ENCODE measurements at places on chromosomes 3 and 15.

GRCh38 chr15:77012117-77012712 lies 17.3 kb downstream of the PSTPIP1 start:
- no peak for DNase-seq

DNA sequence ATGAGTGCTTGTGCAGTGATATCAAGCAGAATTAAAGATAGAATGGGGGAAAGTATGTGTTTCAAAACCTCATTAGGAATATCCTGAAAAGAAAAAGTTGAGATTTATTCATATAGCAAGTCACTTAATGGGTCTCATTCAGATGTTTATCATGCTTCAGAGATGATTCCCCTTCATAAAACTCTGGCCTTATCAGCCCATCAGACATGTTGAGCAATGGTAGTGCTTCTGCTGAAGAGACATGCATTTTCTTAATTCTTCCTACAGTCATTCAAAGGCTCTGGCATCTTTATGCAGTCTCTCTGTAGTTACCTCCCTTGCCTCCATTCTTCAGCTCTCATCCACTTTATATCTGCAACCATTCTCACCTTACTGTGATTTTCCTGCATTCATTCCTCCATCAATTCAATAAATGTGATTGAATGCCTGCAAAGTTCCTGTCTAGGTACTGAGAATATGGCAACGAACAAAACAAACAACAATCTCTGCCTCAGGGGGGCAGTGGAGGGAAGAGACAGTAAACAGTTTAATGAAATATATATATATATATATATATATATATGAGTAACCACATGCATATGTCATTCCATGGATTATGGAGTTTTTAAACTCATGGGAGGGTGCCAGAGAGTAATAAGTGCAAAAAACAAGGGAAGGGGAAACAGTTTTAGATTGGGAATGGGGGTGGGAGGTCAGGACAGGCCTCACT lies 138.5 kb downstream of the NECTIN3 start:
- no peak for DNase-seq

DNA sequence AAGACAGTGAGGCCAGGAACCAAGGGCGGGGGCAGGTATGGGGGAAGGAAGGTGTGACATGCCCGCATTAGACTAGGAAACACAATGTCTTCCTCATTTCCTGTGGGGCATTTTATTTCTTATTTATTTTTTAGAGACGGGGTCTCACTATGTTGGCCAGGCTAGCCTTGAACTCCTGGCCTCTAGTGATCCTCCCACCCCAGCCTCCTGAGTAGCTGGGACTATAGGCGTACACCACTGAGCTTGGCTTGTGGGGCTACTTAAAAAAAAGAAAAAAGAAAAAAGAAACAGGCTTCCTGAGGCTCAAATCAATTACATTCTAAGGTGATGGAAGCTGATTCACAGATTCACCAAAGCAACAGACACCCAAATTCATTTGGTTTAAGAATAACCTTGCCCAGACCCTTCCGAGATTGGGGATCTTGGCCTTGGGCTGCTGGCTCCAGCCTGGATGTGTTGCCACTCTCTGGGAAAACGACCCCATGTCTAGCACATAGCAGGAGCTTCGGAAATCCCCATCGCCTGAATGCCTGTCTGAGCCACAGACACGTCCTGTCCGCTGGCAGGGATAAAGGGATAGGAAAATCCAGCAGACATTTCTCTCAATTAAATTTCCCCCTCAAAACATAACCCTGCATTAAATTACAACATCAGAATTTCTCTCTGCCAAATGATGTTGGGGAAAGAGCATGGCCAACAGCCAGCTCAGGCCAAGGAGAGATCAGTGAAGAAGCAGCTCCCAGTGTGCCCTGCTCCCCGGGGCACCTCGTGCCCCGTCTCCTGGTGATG lies 13.0 kb downstream of the CPN2 start:
- no peak for DNase-seq

DNA sequence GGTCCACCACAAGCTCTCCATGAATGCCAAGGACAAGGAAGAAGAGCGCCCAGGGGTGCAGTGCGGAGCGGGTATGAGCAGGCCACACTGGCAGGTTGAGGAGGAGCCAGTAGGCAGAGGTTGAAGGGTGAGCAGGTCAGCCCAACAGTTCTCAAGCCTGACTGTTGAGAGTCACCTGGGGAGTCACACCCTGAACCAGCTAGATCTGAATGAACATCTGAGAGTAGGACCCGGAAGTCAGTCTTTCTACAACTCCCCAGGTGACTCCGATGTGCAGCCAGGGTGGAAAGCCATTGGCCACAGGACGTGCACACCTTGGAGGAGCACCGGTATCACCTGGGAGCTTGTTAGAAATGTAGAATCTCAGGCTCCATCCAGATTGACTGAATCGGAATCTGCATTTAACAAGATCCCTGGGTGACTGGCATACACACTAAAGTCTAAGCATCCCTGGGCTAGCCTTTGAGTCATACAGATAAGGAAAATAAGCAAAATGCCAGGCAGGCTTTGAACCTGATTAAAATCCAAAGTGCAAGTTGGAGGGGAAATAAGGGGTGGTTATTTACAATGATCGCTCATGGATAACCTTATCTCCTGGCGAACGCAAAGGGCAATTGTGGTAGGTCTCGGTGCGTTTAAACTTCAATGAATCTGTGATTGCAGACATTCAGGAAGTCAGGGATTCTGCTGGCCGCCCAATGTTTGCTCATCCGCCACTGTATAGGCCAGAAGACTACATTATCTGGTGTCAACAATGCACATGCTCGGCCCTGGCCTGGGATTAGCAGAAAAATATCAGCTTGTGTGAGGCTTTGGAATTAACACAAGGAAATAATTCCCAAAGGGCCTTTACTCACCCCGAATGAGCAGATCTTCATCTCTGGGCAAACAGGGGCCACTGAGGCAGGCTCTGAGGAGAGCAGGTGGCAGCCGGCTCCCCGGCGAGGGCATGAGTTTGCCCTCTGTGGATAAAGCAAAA lies 11.7 kb upstream of the LYZL4 start:
- no peak for DNase-seq

DNA sequence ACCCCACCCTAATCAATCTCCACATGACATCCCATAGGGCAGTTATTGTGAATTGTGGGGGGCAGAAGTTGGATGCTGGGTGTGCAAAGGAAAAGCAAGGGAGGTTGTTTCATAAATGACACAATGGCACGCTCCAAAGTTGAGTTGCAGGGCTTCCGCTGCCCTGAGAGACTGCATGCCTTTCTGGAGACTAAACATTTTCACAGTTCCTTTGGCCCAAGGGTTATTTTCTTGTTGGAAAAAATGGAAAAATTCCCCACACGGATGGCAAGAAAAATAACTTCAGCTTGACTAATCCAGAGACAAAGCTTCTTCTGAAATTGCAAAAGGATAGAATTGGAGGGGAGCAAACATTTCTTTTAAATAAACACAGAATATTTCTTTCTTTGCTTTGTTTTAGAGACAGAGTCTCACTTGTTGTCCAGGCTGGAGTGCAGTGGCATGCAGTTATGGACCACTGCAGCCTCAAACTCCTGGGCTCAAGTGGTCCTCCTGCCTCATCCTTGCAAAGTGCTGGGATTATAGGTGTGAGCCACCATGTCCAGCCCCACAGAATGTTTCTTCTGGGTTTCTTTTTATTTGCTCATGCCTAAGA lies 19.1 kb upstream of the TPM1 start:
- no peak for DNase-seq

DNA sequence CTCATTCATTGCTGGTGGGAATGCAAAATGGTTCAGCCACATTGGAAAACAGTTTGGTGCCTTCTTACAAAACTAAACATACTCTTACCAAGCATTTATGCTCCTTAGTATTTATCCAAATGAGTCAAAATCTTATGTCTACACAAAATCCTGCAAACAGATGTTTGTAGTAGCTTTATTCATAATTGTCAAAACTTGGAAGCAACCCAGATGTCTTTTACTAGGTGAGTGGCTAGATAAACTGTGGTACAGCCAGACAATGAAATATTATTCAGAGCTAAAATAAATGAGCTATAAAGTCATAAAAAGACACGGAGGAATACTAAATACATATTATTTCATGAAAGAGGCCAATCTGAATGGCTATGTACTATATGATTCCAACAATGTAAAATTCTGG lies 709.5 kb downstream of the NSUN3 start:
- no peak for DNase-seq

GRCh38 chr3:127622031-127622430 lies 7.0 kb upstream of the PODXL2 start:
- DNase-seq: no peak

DNA sequence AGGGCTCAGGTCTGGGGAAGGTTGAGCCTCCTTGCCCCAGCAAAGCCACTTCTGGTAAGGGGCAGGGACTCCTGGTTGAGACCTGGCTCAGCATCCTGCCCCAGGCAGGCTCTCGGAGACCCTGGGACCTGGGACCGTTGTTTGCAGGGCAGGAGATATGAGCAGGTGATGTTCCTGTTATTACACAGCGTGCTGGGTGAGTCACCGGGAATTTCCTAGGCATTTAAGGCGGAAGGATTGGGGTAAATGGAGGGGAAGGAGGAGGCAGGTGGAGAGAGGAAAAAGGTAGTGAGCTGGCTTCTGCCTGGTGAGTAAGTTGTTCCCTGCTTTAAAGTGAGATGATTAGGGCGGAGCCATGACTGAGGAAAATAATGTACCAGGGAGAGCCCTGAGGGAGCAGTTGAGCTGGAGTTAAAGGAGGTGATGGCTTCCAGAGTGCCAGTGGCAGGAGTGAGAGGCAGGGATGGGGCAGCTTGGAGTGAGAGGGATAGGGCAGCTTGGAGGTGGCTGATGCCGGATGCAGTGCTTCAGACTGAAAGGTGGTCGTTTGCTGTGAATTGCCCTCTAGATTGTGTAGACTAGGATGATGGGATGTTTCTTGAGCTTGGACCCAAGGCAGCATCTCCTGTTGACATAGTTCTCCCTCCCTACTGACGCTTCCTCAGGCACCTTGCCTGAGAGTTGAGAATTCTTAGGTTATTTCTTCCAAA lies 79.4 kb downstream of the AAGAB start:
- DNase-seq: no peak

- DNase-seq: no peak
Observed at GRCh38 chr15:58562135-58562534, 130.3 kb downstream of the LIPC start.

GRCh38 chr3:23751212-23751723 lies 54.5 kb upstream of the UBE2E1 start:
- no peak for DNase-seq

DNA sequence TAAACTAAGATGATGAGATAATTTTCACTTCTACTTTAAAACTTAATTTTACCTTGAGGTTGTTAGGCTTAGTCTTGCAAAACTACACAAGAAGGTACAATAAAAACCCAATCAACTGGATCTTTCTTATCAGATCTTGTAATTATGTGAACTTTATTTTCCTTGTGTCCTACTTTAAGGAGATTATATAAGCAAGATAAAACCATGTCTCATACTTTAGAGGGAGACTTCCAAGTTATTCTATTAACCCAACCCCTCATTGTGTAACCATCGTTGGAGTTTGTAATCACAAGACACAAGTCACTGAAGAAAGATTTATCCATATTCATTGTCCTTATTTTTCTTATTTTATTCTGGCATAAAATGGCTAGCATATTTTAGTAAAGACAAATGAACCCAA lies 165.6 kb downstream of the SERPINI1 start:
- no peak for DNase-seq

DNA sequence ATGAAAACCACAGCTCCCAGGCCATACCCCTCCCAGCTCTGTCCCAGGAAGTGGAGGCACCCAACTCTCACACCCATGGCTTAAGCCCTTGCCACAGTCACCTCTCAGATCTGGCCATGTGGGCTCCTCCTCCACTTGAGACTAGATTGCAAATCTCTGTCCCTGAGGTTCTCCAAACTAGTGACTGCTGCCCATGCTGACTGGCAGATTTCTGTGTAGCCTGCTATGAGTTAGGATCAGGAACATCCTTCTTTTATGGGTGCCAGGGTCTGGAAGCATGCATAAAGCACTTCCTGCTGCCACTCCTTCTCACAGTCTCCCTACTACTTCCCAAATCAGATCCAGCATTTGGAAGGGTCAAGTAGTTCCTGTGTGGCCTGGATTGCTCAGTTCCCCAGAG lies 59.6 kb upstream of the GOLIM4 start:
- no peak for DNase-seq

DNA sequence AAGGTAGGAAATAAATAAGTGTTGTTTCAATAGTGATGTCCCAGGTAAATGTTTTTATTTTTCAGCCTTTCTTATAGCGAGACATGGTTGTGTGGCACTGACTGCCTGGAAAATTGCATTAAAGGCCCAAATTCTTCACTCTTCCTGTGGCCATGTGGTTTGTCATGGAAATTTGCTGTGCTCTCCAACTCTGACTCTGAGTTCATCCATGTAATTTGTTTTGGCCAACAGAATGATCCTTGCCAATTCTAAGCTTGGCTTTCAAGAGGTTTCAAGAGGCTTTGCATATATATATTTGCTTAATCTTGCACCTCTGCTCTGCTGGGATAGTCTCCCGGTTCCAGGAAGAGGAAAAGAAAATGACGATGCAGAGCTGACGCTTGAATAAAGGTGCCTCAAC lies 107.5 kb upstream of the ARHGEF26 start:
- DNase-seq: no peak

- no peak for DNase-seq
Observed at GRCh38 chr3:141049681-141050080, 1.5 kb upstream of the SPSB4 start.

GRCh38 chr15:50675535-50676144 lies 11.0 kb downstream of the TRPM7 start:
- peak; percentile 13 for DNase-seq

DNA sequence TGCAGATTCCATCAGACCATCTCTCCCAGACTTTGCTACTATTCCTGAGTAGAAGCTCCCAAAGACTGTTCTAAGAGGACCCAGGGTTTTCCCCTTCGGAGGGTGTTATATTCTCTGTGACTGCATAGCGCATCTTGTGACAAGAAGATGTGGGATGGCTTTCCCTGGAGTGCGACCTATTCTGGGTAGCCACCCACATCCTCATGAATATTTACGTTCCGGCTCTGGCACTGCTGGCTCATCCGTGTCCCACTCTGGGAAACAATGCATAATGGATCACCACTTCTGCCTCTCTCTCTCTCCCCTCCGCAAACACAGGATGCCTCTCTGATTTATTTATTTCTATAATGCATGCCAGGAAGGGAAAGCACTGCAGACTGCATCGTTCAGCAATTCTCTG lies 166.1 kb downstream of the PYDC2 start:
- peak; percentile 75 for DNase-seq

- DNase-seq: no peak
Observed at GRCh38 chr15:69934607-69935006, 163.1 kb downstream of the TLE3 start.

DNA sequence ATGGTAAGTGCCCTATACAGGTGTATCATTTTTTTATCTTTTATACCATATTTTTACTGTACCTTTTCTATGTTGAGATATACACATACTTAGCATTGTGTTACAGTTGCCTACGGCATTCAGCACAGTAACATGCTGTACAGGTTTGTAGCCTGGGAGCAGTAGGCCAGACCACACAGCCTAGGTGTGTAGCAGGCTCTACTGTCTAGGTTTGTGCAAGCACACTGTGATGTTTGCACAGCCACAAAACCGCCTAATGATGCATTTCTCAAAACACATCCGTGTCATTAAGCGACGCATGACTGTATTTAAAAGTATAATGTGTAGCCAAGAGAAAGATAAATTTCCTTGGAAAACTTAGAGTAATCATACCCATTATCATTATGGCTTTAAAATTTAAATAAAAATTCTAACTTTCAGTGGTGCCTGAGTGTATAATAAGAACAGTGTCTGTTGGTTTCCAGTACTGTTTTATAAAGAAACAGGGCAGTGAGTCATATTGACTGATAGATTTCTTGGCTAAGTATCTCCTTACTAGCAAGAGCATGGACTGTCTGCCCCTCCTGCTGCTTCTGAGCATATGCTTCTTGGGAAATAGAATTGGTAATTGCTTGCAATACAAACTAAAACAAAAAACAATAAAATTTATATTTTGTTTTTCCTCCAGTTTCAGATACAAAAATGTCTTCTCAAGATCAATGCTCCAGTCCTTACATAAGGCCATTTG lies 18.3 kb downstream of the CALML4 start:
- no peak for DNase-seq

Data from pons (tissue), 1 donor.